ENCODE measurements at places on chromosomes 5 and 9.

- DNase-seq, result no peak
Observed at GRCh38 chr5:15286650-15287049, 213.3 kb upstream of the FBXL7 start.

GRCh38 chr5:3595006-3595961, at the start of gene IRX1:
TSS of gene IRX1 (plus strand) at chr5:3595832. CDS start at chr5:3596106, 274 bp downstream.
- DNase-seq, result no peak

GRCh38 chr9:112734892-112735291, 15.7 kb upstream of the SNX30 start:
- DNase-seq, result no peak

DNA sequence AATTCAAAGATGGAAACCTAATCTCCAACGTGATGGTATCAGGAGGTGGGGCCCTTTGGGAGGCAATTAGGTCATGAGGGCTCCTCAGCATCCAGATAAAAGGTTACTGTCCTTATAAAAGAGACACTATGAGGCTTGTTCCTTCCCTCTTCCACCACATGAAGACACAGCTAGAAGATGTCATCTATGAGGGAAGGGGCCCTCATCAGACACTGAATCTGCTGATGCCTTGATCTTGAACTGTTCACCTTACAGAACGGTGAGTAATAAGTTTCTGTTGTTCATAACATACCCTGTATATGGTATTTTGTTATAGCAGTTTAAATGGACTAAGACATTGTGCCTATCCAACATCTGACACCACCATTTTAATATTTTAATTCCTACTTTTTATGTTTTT, 19.7 kb upstream of the CCNH start:
- DNase-seq, result no peak

DNA sequence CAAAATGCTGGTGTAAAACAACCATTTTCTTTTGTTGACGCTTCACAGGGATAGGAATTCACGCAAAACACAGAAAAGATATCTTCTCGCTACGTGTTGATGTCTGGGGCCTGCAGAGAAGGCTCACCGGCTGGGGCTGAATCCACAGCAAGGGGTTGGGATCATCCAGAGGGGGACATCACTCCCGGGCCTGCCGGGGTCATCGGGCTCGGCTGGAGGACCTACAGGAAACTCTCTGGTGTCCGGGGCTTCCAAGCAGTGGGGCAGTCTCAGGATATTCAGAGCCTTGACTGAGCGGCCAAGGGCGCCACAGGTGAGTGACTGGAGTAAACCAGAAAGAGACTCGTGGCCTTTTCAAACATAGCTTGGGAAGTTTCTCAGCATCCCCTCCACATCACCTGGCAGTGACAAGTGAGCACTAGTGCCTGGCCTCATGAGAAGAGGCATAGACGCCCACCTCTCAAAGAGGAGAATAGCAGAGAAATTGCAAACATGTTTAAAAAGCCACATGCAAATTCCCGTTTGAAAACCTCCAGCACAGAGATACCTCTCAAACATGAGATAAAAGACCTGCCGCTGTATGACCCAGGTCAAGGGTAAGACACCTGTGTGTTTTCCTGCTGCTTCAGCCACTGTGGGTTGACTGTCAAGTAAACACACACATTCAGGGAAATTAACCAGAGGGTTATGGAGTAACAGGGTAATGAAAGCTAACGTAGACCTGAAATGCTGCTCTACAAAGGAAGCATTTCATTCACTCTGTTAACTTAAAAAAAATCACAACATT, 50.8 kb upstream of the SIMC1 start:
- no peak for DNase-seq

DNA sequence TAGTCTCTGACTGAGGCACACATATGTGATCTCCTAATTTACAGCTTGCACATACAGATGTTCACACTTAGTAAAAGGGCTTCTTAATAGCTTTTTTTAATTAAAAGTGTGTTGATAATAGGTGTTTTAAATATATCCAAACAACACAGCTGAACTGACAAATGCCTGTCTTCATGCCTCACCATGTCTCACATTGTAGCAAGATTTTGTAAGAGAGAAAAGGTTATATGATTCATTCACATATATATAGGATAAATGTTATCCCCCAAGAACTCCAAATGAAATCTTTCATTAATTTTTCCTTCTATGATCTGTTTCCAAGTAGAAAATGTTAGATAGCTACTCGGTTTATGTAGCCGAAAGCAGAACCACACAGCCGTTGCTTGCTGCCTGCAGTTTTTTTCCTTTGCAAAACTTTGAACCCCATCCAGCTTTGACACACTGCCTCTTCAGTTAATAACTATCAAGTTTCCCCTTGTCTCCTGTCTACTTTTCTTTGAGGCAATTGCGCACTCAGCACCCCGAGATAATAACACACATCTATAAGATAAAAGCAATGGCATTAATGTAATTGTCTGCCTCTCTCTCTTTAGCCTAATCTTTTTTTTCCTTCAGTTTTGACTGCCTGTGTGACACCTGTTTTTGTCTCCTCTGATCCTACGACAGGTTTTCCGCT, 299.2 kb downstream of the BNC2 start:
- DNase-seq, result no peak

DNA sequence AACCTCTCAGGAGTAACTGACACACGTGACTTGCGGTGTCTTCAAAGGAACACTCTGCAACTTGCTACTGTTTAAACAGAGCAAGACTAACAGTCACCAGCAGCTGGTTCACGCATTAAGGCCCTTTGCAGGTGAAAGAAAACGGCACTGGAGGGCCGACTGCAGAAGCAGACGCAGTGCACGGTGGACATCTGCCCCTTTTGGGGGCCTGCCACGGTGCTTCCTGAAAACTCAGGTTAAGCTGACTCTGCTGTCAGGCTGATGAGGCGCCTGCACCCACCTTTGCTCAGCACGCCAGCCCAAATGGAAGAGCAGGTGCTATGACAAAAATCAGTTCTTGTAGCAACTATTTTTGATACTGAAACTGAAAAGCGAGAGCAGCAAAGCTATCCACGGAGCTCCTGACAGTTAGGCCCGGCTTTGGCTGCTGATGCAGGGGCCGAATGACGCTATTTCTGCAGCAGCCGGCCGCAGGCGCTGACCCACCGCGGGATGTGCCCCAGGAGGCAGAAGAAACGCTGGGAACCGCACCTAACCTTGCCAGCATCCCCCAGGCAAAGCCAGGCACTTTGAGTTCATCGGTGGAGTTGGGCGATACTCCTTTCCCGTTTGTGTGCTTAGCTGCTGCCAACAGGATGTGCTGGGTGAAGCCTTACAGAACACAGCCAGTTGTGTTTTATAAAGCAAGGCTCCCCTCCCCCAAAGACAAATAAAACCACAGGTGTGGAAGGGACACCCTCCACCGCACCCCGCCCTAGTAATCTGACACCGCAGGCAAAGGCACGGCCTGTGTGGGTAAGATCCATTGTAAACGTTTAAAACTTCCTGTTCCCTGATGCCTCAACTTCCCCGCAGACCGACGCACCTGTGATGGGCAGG, 21.1 kb upstream of the TERT start:
- no peak for DNase-seq

- no peak for DNase-seq
Observed at GRCh38 chr9:113989017-113989713, 88.9 kb downstream of the AMBP start.

- DNase-seq, result no peak
Observed at GRCh38 chr5:140785905-140786686, at the start of gene PCDHA1. TSS of gene PCDHA1 (plus strand) at chr5:140786140.

- DNase-seq, result peak; percentile 11
Observed at GRCh38 chr5:150801117-150801927, 22.8 kb downstream of the SMIM3 start.

DNA sequence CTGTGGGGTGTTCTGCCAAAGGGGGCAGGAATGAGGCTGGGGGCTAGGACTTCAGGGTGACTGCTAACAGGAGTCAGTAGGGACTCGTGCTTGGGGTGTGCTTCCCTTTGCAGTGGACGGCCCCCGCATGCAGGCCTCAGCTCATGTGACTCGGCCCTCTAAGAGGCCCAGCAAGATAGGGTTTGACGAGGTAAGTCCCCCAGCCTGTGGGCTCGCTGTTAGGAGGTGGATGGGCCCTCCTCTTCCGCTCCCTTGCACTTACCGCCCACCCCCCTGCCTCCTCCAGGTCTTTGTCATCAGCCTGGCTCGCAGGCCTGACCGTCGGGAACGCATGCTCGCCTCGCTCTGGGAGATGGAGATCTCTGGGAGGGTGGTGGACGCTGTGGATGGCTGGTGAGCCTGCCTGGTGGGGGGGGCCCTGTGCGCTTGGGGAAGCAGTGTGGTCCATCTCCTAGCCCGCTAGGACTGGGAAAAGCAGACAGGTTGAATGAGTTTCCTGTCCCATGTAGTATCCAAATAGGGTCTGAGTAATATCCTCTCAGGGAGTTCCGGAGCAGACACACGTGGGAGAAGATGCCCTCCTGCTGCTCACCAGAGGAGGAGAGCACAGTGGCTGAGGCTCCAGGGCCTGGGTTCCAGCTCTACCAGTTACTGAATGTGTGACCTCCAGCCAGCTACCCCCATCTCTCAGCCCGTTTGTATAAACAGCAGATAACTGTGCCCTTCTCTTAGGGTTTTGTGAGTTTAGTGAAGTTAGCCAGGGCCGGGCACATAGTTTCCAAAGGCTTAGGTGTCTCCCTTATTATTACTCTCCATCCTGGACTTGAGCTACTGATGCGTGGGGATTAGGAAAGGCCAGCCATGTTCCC, 8.2 kb downstream of the CERCAM start:
- DNase-seq, result no peak

GRCh38 chr5:95130941-95131340, 154.0 kb downstream of the MCTP1 start:
- DNase-seq, result no peak

GRCh38 chr5:81214848-81215247, 18.3 kb upstream of the CKMT2 start:
- DNase-seq, result no peak

DNA sequence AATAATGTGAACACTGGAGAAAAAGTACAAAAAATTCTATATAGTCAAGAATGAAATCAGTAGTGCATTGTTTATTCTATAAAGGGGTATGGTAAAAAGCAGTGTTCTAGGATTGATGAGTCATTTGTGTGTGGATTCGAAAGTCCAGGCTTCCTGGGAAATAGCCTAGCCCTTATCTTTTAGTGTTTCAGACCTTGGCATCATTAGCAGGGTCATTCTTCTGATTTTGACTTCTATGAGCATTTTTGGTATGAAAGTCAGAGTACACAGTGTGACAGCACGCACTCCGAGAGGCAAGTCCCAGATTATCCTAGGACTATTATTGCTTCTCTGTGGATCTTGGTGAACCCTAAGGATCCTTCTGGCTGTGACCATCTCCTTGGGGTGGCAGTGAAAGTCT, 16.9 kb downstream of the PCSK5 start:
- no peak for DNase-seq

DNA sequence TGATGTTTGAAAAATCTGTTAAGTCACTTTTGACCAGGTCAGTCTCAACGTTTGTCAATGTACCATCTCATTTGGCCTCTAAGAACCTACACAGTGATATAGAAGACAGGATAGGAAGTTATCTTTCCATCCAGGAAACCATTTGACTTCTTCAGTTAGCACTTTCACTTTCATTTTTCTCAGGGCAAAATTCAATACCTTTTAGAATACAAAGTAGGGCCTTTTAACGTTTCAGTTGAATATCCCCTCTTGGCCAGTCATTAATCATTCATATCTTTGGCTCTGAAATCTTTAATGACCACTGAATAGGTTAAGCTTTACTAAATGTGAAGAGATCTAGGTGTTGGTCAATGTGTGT, 101.1 kb upstream of the GNAQ start:
- no peak for DNase-seq

GRCh38 chr5:158925314-158925713, 174.4 kb downstream of the EBF1 start:
- no peak for DNase-seq

DNA sequence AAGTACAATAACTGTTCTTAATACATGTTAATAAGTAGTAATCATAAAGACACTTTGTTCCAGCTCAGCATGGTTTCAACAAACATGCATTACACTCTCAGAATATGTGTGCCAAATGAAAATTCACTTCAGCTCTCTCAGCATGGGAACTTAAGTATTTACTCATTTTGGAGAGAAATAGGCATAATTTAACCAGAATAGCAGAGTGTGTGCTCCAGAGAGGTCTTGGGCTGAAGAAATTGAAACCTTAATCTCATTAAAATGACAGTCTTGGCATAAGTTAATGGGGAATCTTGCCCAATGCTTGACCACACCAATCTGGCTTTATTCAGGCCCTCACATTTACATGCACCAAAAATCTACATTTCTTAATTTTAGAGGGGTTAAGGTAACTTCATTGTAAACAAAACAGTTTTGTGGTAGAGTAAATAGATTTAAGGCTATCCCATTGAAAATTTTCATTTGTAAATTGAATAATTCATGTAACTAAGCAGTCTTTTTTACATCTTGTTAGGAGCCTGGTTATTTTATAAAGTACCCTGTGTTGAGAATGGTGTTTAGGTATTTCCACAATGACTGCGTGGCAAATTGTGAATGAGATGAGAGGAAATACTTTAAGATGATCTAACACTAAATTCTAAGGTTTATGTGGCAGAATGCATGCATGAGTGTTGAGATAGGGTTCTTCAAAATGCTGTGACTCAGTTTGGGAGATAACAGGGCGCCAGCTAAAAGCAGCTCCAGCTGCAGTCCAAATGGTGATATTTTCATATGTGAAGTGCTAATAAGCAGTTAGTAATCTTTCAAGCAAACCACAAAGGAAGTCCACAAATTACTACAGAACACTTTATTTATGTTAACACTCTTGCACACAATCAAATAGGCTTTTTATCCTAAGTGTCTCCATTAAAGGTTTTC, 11.3 kb upstream of the LOX start:
- no peak for DNase-seq

GRCh38 chr9:138076650-138077009, 199.0 kb downstream of the CACNA1B start:
- no peak for DNase-seq

GRCh38 chr5:83817591-83817990, 96.9 kb upstream of the HAPLN1 start:
- DNase-seq, result no peak

- DNase-seq, result no peak
Observed at GRCh38 chr5:145989428-145989827, 53.0 kb downstream of the SH3RF2 start.

DNA sequence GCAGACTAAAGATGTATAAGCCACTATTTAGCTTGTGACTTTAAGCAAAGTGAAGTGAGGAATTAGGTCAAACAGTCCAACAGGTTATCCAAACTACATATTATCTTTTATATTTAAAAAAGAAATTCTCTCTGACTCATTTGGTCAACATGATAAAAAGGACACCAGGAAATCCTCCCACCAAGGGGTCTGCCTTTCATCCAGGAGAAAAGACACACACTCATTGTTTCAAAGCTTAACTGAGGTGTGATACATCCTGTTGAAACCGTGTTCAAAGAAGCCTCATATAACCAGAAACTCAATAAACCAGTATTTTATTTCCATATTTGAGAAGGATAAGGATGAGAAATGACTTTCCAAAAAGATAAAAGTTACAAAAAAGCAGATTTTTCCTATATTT, 417.1 kb downstream of the HCN1 start:
- DNase-seq, result no peak

- DNase-seq, result no peak
Observed at GRCh38 chr5:108728566-108729241, 19.0 kb upstream of the FER start.

DNA sequence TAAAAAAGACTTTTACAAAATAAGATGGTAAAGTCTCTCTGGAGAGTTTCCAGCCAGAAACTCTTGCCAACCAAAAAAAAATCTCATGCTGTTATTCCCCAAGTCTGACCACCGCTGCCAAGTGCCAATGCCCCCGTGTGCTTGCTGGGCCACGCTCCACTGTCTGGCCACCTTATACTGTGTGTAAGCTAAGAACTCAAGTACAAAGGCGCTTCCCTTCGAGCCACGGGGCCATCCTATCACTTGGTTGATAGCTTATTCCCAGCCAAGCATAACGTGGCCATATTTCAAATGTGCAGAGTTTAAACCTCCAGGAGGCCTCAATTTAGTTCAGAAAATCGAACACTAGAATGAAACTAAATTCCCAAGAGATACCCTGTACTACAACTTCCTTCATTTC, 36.0 kb downstream of the ROR2 start:
- DNase-seq, result no peak
